ENCODE measurements at places on chromosomes 13 and 19. TPM values are rescaled to one million over a fixed set of nuclear protein-coding genes. Genes with fewer than 3 reads are reported as not detected.

SH2D3A gene
- total RNA-seq: 0.32 TPM

- H3K4me1 ChIP-seq: peaks cover 4% of the 10 kb centered on the region
- peaks cover 12% of the 10 kb centered on the region for H3K36me3 ChIP-seq
- peak overlapping the region; percentile 90 for H3K4me3 ChIP-seq
- no peaks in the 10 kb centered on the region for H3K27me3 ChIP-seq
Observed at GRCh38 chr19:10603084-10603872, 16.2 kb upstream of the AP1M2 start.

DNA sequence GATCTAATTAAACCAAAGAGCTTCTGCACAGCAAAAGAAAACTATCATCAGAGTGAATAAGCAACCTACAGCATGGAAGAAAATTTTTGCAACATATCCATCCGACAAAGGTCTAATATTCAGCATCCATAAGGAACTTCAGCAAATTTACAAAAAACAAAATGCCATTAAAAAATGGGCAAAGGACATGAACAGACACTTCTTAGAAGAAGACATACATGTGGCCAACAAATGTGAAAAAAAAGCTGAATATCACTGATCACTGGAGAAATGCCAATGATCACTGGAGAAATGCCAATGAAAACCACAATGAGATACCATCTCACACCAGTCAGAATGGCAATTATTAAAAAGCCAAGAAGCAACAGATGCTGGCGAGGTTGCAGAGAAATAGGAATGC is 32.5 kb downstream of the ZNF582 start:
- no peak for DNase-seq
- no peak overlapping the region for H3K27ac ChIP-seq
- peaks cover 53% of the 10 kb centered on the region for H3K36me3 ChIP-seq
- H3K27me3 ChIP-seq: peaks cover 3% of the 10 kb centered on the region
- H3K4me1 ChIP-seq: no peaks in the 10 kb centered on the region

GRCh38 chr19:52322429-52322828 is 13.6 kb upstream of the ZNF610 start:
- H3K36me3 ChIP-seq: peaks cover 84% of the 10 kb centered on the region
- no peak for DNase-seq
- no peak overlapping the region for H3K27ac ChIP-seq
- no peak overlapping the region for H3K4me3 ChIP-seq
- H3K27me3 ChIP-seq: peaks cover 8% of the 10 kb centered on the region
- no peaks in the 10 kb centered on the region for H3K4me1 ChIP-seq

- peaks cover 17% of the 10 kb centered on the region for H3K27me3 ChIP-seq
- peak overlapping the region; percentile 55 for H3K27ac ChIP-seq
- DNase-seq: no peak
- no peak overlapping the region for H3K4me3 ChIP-seq
- peaks cover 4% of the 10 kb centered on the region for H3K36me3 ChIP-seq
- H3K4me1 ChIP-seq: peaks cover 22% of the 10 kb centered on the region
Observed at GRCh38 chr19:5326986-5327623, 13.5 kb downstream of the PTPRS start.

DNA sequence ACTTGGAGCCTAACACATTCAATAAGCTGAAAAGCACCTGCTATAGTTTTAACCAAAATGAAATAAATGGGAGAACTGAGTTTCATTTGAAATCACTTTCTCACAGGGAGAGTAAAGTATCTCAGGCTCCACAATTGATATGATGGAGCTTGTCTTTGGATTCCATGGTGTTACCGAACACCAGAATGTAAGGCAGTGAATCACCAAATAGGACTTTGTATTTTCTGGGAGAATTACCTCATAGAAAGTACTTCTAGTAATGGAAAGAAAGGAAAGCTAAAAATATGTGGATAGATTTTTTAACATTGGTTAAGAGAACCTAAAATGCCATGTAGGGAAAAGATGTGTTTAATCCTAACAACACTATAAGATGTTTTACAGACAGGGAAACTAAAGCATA is 123.6 kb downstream of the NALCN start:
- no peak for DNase-seq
- H3K4me1 ChIP-seq: peaks cover 5% of the 10 kb centered on the region
- no peak overlapping the region for H3K27ac ChIP-seq
- H3K36me3 ChIP-seq: no peaks in the 10 kb centered on the region
- no peaks in the 10 kb centered on the region for H3K27me3 ChIP-seq

DNA sequence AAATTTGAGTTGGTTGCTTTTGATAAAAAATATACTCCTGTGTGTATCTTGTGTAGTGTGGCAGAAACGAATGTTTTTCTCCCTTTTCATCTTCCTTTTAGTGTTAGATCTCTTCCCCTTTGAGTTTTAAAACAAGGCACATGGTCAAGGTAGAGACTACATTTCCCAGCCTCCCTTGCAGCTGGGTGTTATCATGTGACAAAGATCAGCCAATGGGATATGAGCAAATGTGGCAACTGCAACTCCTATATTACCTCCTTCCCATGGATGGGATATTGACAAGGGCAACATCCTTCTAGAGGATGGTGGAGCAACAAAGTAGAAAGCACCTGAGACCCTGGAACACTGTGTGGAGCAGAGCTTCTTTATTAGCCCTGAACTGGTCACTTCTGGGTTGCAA is 42.4 kb downstream of the ADGRE3 start:
- H3K27me3 ChIP-seq: peaks cover 4% of the 10 kb centered on the region
- DNase-seq: no peak
- no peak overlapping the region for H3K27ac ChIP-seq
- H3K4me3 ChIP-seq: no peak overlapping the region

- peak; percentile 96 for DNase-seq
- H3K4me1 ChIP-seq: peaks cover 5% of the 10 kb centered on the region
- H3K27ac ChIP-seq: no peak overlapping the region
- H3K4me3 ChIP-seq: no peak overlapping the region
Observed at GRCh38 chr19:44800461-44800860, 8.4 kb upstream of the BCAM start.

DNA sequence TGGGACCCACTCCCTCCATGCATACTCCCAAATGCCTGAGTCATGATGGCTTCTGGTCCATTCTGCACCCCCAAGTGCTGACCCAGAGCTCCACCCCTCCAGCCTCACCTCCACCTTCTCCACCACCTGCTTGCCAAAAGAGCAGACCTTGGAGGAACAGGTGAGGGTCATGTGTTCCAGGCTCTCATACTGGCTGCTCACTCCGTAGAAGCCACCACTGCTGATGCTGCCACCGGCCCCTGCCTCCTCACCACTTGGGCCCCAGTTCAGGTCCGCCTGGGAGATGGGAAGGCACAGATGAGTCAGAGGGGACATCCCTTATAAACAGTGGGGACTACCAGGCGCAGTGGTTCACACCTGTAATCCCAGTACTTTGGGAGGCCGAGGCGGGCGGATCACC is 7.9 kb downstream of the CD37 start:
- peaks cover 12% of the 10 kb centered on the region for H3K4me1 ChIP-seq
- no peak overlapping the region for H3K4me3 ChIP-seq
- H3K27ac ChIP-seq: peak overlapping the region; percentile 0
- H3K36me3 ChIP-seq: peaks cover 25% of the 10 kb centered on the region

GRCh38 chr19:28049875-28050274 is 1163.1 kb downstream of the UQCRFS1 start:
- no peak overlapping the region for H3K27ac ChIP-seq
- H3K36me3 ChIP-seq: no peaks in the 10 kb centered on the region
- H3K4me3 ChIP-seq: no peak overlapping the region
- no peak for DNase-seq
- no peaks in the 10 kb centered on the region for H3K4me1 ChIP-seq

All from glutamatergic neuron (in vitro differentiated cells).